ENCODE measurements at places on chromosomes 3 and 15. TPM values are rescaled to one million over a fixed set of nuclear protein-coding genes. Genes with fewer than 3 reads are reported as not detected.

GRCh38 chr15:87877114-87877810 is 379.3 kb downstream of the NTRK3 start:
- peaks cover 8% of the 10 kb centered on the region for H3K4me1 ChIP-seq
- peak; percentile 31 for DNase-seq
- no peak overlapping the region for H3K27ac ChIP-seq
- H3K36me3 ChIP-seq = no peaks in the 10 kb centered on the region
- no peaks in the 10 kb centered on the region for H3K27me3 ChIP-seq

- no peak overlapping the region for H3K27ac ChIP-seq
- H3K27me3 ChIP-seq = no peaks in the 10 kb centered on the region
- DNase-seq = no peak
Observed at GRCh38 chr3:64514889-64515288, 172.9 kb downstream of the ADAMTS9 start.

DNA sequence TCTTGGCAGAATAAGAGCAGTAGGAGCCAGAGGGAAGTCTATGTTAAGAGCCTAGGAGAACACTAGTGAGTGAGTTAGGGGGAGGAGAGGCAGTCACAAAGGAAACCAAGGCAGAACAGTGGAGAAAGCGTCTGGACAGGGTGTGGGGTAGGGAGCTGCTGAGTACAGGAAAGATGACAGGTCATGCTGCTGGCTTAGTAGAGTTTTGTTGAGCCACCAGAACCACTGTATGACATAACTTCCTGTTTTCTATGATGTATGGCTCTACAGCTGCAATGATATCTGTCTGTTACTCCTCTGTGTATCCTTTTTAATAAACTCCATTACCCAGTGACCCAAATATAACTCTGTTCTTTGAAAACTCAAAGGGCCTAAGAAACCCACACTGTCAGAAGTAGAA is 10.6 kb upstream of the STT3B start:
- H3K36me3 ChIP-seq = no peaks in the 10 kb centered on the region
- no peak overlapping the region for H3K27ac ChIP-seq
- H3K4me1 ChIP-seq = no peaks in the 10 kb centered on the region
- H3K27me3 ChIP-seq = no peaks in the 10 kb centered on the region
- H3K4me3 ChIP-seq = no peak overlapping the region

DNA sequence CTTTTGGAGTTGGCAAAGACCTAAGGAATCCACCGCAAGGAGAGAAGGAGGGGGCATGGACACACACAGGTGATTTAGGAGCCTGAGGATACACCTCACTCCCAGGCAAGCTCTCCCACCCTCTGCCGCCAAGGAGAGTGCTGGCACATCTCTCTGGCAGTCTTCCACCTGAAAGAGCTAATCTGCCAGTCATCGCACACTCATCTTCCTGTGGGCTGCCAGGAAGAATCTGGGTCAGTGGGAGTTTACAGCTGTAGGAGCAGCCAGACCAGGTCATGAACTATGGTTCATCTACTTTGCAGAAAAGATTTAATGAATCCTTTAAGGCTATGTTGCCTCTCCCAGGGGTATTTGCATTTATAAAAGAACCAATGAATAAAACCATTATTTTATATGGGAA is 170.6 kb upstream of the TSC22D2 start:
- peak overlapping the region; percentile 46 for H3K27ac ChIP-seq
- H3K27me3 ChIP-seq = no peaks in the 10 kb centered on the region
- DNase-seq = peak; percentile 89
- peaks cover 23% of the 10 kb centered on the region for H3K4me1 ChIP-seq
- H3K4me3 ChIP-seq = no peak overlapping the region

DNA sequence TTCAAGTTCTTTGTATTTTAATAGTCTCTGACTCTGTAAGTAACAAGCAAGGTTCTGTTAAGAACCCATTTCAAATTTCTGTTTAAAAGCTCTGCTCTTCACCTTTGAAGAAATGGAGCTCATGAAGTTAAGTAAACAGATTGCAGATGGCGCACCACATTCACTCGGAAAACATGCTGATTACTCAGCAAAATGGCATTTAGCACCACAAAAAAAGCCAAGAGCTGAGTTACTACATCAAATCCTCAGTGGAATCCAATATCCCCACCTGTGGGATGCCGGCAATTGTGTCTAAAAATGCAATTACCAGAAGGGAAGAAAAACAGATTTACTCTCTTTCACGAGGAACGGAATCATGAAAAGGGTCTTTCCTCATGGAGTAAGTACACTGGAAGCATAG is 758.0 kb downstream of the NTRK3 start:
- H3K4me3 ChIP-seq = no peak overlapping the region
- H3K4me1 ChIP-seq = no peaks in the 10 kb centered on the region
- H3K36me3 ChIP-seq = no peaks in the 10 kb centered on the region

DNA sequence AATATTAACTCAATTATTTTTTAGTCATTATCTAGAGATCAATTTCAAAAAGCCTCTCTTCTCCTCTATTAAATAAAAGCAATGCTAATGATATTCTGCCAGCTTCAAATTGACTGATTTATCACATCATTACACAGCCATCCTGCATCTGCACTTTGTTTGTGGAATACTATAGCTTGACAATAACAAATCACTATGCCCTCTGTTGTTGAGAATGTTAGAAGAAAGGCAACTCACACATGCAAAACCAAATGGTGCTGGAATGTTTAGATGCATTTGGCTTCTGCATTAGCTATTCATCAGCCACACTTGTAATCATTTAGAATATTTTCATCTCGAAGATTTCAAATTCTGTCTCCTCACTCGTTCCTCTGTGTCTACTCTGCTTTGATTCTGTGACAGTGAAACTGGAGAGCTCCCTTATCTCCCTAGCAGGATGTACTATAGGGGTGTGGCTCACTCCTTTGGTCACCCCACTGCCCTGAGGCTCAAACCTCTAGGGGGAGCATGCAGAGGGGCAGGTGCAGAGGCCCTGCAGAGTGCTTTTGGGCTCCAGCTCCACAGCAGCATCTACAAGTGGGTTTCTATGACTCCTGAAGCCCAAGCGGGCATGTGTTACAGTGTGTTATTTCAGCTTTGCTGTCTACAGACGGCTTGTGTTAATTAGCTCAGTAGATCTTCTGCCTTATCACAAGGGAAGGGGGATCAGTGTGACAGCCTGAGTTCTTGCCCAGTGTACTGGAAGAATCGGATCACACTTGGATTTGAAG is 454.1 kb upstream of the BCHE start:
- no peak overlapping the region for H3K27ac ChIP-seq
- no peak for DNase-seq

The TAGLN3 gene
- 42.4 TPM for polyA plus RNA-seq

The TM4SF18 gene
- polyA plus RNA-seq = 2.4 TPM

- H3K27me3 ChIP-seq = no peaks in the 10 kb centered on the region
- H3K27ac ChIP-seq = no peak overlapping the region
- H3K4me3 ChIP-seq = no peak overlapping the region
- H3K4me1 ChIP-seq = no peaks in the 10 kb centered on the region
- DNase-seq = no peak
Observed at GRCh38 chr3:36707623-36708409, 56.5 kb downstream of the DCLK3 start.

The SCAMP5 gene
- polyA plus RNA-seq = 22.0 TPM

- no peak overlapping the region for H3K27ac ChIP-seq
- H3K27me3 ChIP-seq = no peaks in the 10 kb centered on the region
- H3K4me3 ChIP-seq = no peak overlapping the region
- no peak for DNase-seq
- H3K4me1 ChIP-seq = peaks cover 7% of the 10 kb centered on the region
- no peaks in the 10 kb centered on the region for H3K36me3 ChIP-seq
Observed at GRCh38 chr15:47506329-47507100, 210.8 kb upstream of the SEMA6D start.

The C3orf22 gene
- polyA plus RNA-seq = not detected

The RASL12 gene
- 7.0 TPM for polyA plus RNA-seq

GRCh38 chr3:114120211-114120610 is 58.6 kb downstream of the DRD3 start:
- H3K27me3 ChIP-seq = no peaks in the 10 kb centered on the region
- no peaks in the 10 kb centered on the region for H3K36me3 ChIP-seq
- DNase-seq = no peak
- H3K4me3 ChIP-seq = no peak overlapping the region

- H3K36me3 ChIP-seq = no peaks in the 10 kb centered on the region
- H3K27ac ChIP-seq = no peak overlapping the region
- DNase-seq = no peak
- peaks cover 4% of the 10 kb centered on the region for H3K4me1 ChIP-seq
- H3K27me3 ChIP-seq = no peaks in the 10 kb centered on the region
Observed at GRCh38 chr3:187721055-187721454, 18.7 kb upstream of the RTP2 start.

DNA sequence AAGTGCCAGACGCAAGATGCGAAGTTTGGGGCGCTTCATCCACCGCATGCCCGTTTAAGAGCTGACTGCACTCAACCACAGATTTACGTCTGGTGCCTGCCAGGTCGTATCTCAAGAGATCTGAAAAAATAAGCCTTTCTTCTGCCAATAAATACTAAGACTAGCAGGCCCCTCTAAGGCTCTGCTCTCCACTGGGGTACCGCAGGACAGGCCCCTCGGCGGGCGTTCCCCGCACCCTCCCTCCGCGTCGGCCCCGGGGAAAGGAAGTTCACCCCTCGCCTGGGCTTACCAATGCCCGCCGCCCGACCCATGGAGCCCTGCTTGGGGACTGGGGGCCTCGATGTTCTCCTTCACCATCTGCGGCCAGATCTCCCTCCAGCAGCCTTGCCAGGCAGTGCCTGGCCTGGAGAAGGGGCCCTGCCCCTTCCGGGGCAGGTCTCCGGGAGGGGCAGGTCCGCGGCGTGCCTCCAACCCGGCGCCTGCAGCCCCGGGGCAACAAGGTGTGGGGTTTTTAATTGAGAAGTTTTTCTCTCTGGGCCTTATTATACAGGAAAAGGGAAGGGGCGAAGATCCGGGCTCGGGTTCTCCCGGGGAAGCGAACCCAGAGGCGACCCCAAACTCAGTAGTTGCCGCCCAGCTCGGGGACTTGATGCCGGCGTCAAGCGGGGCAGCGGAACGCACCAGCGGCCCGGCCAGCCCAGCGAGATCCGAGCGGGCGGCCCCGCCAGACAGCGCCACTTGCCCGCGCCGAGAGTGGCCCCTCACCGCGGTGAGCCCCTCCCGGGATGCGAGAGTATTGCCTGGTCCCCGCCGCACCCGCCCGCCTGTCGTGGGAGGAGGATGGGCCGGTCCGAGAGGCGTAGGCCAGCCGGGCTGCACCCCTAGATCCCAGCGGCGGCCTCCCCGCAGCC is 735 bp downstream of the GOLGA8B start:
- H3K27me3 ChIP-seq = no peaks in the 10 kb centered on the region
- H3K27ac ChIP-seq = peak overlapping the region; percentile 63
- peaks cover 15% of the 10 kb centered on the region for H3K4me1 ChIP-seq

DNA sequence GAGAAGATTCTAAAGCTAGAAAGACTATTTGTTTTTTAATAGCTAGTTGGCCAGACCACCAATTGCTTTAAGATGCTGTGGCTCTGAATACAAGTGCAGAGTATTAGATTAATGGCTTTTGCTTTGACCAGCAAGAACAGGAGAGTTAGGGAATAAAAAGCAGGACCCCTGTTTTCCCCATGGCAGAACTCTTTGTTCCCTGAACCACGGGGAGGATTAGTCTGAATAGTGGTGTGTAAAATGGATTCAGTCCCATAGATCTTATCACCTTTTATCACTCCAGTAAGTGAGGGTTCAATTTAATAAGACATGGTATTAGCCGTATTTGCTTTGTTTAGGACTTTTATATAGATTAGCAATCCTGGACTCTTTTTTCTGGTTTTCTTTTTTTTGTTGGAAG is 562.6 kb upstream of the DPPA4 start:
- no peaks in the 10 kb centered on the region for H3K4me1 ChIP-seq
- H3K27ac ChIP-seq = no peak overlapping the region
- H3K36me3 ChIP-seq = no peaks in the 10 kb centered on the region

DNA sequence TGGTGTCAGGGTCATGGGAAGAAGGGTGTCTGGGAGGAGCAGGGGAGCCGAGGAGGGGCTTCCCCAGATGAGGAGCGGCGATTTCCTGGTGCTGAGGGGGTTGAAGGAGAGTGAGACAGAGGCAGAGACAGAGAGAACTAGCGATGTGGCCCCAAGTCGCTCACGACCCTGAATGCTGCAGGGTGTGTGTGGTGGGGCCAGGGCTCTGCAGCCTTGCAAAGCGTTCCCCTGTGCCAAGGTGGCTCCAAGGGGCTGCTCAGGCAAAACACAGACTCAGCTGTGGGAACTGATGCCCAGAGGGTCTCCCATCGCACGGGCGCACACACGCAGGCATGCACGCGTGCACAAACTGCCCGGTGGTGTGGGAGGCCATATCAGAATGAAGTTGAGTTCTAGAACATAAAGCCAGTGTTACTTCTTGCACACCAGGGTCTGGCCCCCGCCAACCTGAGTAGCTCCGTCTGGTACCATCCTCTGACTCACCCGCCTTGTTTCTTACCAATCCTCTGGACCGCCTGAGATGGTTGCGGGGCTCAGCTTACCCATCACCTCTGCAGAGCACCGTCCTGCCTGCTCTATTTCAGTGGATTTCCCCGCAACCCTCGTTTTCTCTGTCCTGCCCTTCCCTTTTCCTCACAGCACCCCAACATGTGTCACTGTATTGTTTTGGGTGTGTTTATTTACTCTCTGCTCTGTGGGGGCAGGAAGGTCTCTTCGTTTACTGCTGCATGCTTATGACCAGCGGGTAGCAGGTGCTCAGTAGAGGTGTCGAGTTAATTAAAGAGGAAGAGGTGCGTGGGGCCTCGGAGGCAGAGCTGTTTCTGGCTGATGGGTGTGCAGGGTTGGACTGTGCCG is 4.5 kb downstream of the MELTF start:
- H3K4me3 ChIP-seq = no peak overlapping the region
- no peak for DNase-seq
- H3K36me3 ChIP-seq = no peaks in the 10 kb centered on the region
- H3K27ac ChIP-seq = no peak overlapping the region
- peaks cover 54% of the 10 kb centered on the region for H3K27me3 ChIP-seq

- no peak overlapping the region for H3K27ac ChIP-seq
- peaks cover 15% of the 10 kb centered on the region for H3K4me1 ChIP-seq
- H3K27me3 ChIP-seq = no peaks in the 10 kb centered on the region
- peak; percentile 95 for DNase-seq
- H3K36me3 ChIP-seq = no peaks in the 10 kb centered on the region
- H3K4me3 ChIP-seq = no peak overlapping the region
Observed at GRCh38 chr3:10495003-10495402, 10.4 kb downstream of the ATP2B2 start.

DNA sequence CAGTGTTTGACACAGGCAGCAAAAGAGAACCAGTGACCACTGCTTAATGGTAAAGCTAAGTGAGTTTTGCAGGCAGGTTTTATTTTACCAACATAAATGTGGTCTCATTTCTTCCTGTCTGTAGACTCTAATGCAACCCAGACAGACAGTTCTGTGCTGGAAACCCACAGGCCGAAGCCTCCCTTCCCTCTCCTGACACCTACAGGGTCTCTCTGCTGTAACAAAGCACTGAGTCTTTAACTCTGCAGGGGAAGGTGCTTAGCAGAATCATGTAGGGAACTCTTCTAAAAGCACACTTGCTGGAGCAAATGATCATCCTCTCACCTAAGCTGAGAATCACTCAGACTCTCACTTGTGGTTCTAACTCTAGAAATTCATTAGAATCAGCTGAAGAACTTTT is 200.3 kb downstream of the KBTBD8 start:
- H3K4me3 ChIP-seq = no peak overlapping the region
- no peak overlapping the region for H3K27ac ChIP-seq
- no peaks in the 10 kb centered on the region for H3K4me1 ChIP-seq
- no peaks in the 10 kb centered on the region for H3K27me3 ChIP-seq
- DNase-seq = no peak

GRCh38 chr3:108453565-108453964 is 56.8 kb downstream of the MYH15 start:
- DNase-seq = no peak
- no peak overlapping the region for H3K4me3 ChIP-seq
- H3K27ac ChIP-seq = no peak overlapping the region
- no peaks in the 10 kb centered on the region for H3K4me1 ChIP-seq

- no peaks in the 10 kb centered on the region for H3K4me1 ChIP-seq
- H3K27ac ChIP-seq = no peak overlapping the region
- DNase-seq = no peak
- no peaks in the 10 kb centered on the region for H3K36me3 ChIP-seq
- no peaks in the 10 kb centered on the region for H3K27me3 ChIP-seq
Observed at GRCh38 chr15:72197041-72197459, 537 bp downstream of the GRAMD2A start.
